Left ventricle myocardium inferior (tissue), 1 donor: ENCODE measurements at places on chromosomes 5 and 9. TPM values are rescaled to one million over a fixed set of nuclear protein-coding genes. Genes with fewer than 3 reads are reported as not detected.

GRCh38 chr5:2761921-2762488 is 10.5 kb upstream of the IRX2 start:
- H3K27ac ChIP-seq: no peak overlapping the region
- no peak overlapping the region for H3K4me3 ChIP-seq
- H3K27me3 ChIP-seq: peaks cover 100% of the 10 kb centered on the region
- H3K4me1 ChIP-seq: peaks cover 3% of the 10 kb centered on the region
- H3K36me3 ChIP-seq: no peaks in the 10 kb centered on the region

- no peaks in the 10 kb centered on the region for H3K4me1 ChIP-seq
- H3K27ac ChIP-seq: no peak overlapping the region
- no peak for DNase-seq
- H3K36me3 ChIP-seq: no peaks in the 10 kb centered on the region
- no peak overlapping the region for H3K4me3 ChIP-seq
These were observed 6.9 kb downstream of the KCTD16 start for GRCh38 chr5:144177548-144177947.

GRCh38 chr5:7539571-7539970 is 143.6 kb downstream of the ADCY2 start:
- H3K27ac ChIP-seq: no peak overlapping the region
- DNase-seq: no peak
- no peaks in the 10 kb centered on the region for H3K27me3 ChIP-seq

DNA sequence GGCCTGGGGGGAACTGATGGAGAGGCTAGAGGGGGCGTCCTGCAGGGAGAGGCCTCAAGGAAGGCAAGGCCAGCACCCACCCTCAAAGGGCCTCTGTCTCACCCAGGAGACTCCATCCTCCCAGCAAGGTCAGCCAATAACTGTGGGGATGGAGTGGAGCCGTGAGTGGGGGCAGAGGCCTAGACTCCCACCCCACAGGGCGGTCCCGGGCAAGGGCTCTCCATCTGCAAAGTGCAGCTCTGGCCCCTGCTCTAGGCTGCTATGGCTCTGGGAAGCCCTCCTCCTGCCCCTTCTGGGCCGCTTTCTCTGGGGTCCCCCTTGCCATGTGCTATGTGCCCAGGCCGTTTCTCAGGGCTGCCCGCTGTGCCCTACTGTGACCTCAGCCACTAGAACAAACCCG is 14.0 kb downstream of the FPGS start:
- no peak overlapping the region for H3K4me3 ChIP-seq
- H3K27ac ChIP-seq: peak overlapping the region; percentile 44
- peaks cover 36% of the 10 kb centered on the region for H3K4me1 ChIP-seq
- no peak for DNase-seq

DNA sequence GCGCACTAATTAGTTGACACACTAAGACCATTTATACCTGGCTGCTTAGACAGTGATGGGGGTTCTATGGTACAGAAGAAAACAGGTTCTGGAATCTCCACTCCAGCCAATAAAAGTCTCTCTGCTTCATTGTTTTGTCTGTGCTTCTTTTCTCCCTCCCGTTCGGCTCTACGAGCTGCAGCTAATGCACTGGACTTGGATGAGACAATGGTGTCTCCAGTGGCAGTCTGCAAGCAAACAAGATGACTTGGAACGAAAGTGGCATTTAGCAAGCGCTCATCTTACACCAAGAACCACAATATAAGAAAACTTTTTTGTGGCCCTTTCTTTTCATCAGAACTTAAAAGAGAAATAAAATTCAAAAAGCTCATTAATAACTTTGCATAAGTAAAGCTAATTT is 30.2 kb downstream of the GFM2 start:
- no peak overlapping the region for H3K4me3 ChIP-seq
- H3K36me3 ChIP-seq: peaks cover 88% of the 10 kb centered on the region
- H3K27me3 ChIP-seq: no peaks in the 10 kb centered on the region
- DNase-seq: no peak

Gene ZNF300
- total RNA-seq: 1.1 TPM

Gene TNFSF15
- 0.11 TPM for total RNA-seq

GRCh38 chr5:103511554-103511885 is 51.1 kb downstream of the NUDT12 start:
- H3K27me3 ChIP-seq: no peaks in the 10 kb centered on the region
- H3K4me1 ChIP-seq: no peaks in the 10 kb centered on the region
- H3K36me3 ChIP-seq: no peaks in the 10 kb centered on the region

DNA sequence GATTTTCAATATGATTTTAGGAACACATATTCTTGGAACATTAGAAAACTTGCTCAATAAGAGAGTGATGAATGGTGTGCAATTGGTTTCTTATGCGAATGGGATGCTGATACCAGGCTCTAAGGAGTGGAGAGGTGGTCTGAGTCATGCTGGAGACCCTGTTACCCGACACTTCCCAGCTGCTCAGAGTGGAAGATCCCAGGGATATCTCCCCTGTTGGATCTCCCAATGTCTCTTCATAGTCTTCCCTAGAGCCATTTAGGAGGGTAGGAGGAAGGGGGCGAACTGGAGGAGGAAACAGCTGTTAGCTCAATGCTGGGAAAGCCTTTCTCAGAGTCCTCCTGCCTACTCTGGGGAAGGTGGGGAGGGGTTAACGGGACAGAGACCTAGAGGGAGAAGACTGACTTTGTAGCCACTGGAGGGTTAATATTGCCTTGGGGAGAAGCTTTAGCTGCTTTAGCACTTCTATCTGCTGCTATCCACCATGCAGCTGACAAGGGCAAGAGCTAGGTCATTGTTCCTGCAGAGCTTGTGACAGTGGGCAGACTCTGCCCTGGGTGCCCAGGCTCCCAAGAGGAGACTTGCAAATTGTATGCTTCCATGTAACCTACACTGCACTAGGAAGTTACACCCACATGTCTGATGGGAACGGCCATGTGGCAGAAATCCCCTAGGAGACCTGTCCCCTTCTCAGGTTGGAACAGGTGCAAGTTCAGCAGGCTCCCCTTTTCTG is 301.0 kb downstream of the GADD45G start:
- H3K27me3 ChIP-seq: no peaks in the 10 kb centered on the region
- no peak overlapping the region for H3K27ac ChIP-seq
- H3K4me3 ChIP-seq: no peak overlapping the region
- no peak for DNase-seq

GRCh38 chr9:119802133-119802532 is 432.9 kb upstream of the BRINP1 start:
- no peaks in the 10 kb centered on the region for H3K36me3 ChIP-seq
- no peaks in the 10 kb centered on the region for H3K27me3 ChIP-seq
- peak overlapping the region; percentile 12 for H3K4me3 ChIP-seq

DNA sequence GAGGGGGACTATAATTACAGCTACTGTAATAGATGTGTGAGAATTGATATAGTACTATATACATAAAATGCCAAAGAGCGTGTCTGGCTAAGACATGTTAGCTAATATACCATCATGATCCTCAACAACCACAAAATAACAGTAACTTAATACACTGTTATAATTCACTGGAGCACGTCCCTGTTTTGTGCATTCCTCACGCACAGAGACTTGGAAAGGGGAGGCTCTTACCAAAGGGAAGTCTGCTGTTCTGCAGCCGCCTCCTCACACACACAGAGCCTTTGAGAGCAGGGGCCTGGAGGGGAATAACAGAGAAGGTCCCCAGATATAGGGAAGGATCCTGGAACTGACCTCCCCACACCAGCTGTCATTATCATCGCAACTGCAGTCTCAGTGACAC is 97.3 kb downstream of the ANKRD18A start:
- no peaks in the 10 kb centered on the region for H3K36me3 ChIP-seq
- no peaks in the 10 kb centered on the region for H3K4me1 ChIP-seq
- no peak overlapping the region for H3K27ac ChIP-seq
- H3K4me3 ChIP-seq: no peak overlapping the region
- DNase-seq: no peak

- no peak overlapping the region for H3K4me3 ChIP-seq
- peaks cover 39% of the 10 kb centered on the region for H3K36me3 ChIP-seq
- H3K27me3 ChIP-seq: no peaks in the 10 kb centered on the region
These were observed 45.6 kb upstream of the SLC25A51 start for GRCh38 chr9:37949576-37949975.

Gene PCDHB8
- 2.1 TPM for total RNA-seq

- no peak overlapping the region for H3K4me3 ChIP-seq
- no peak for DNase-seq
- no peak overlapping the region for H3K27ac ChIP-seq
- H3K4me1 ChIP-seq: no peaks in the 10 kb centered on the region
- H3K27me3 ChIP-seq: no peaks in the 10 kb centered on the region
- H3K36me3 ChIP-seq: no peaks in the 10 kb centered on the region
These were observed 28.6 kb upstream of the CEP78 start for GRCh38 chr9:78207319-78207718.

Gene CDC25C
- not detected for total RNA-seq

GRCh38 chr9:137044502-137045177 is 1.3 kb downstream of the NPDC1 start:
- peak overlapping the region; percentile 80 for H3K4me3 ChIP-seq
- no peak for DNase-seq
- peaks cover 24% of the 10 kb centered on the region for H3K36me3 ChIP-seq
- peaks cover 69% of the 10 kb centered on the region for H3K4me1 ChIP-seq

DNA sequence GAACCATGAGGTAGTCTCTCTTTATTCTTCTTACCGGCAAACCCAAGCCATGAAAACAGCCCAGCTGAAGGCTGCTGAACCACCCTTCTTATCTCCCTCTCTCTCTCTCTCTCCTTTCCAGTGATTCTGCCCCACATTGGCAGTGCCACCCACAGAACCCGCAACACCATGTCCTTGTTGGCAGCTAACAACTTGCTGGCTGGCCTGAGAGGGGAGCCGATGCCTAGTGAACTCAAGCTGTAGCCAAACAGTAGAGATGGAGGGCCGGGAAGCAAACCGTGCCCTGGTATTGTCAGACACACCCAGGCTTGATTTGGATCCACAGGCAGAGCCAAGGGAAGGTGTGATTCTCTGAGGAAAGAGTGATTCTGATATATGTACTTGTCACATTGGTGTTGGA is 14.0 kb downstream of the GRHPR start:
- DNase-seq: no peak
- H3K4me1 ChIP-seq: peaks cover 65% of the 10 kb centered on the region
- H3K4me3 ChIP-seq: no peak overlapping the region
- H3K27ac ChIP-seq: peak overlapping the region; percentile 38
- no peaks in the 10 kb centered on the region for H3K27me3 ChIP-seq

GRCh38 chr5:123937230-123937629 is 425.3 kb downstream of the CSNK1G3 start:
- H3K27me3 ChIP-seq: no peaks in the 10 kb centered on the region
- no peaks in the 10 kb centered on the region for H3K4me1 ChIP-seq
- DNase-seq: no peak
- H3K27ac ChIP-seq: no peak overlapping the region
- no peaks in the 10 kb centered on the region for H3K36me3 ChIP-seq
- no peak overlapping the region for H3K4me3 ChIP-seq

- H3K27ac ChIP-seq: peak overlapping the region; percentile 84
- peaks cover 17% of the 10 kb centered on the region for H3K4me1 ChIP-seq
- DNase-seq: no peak
- H3K4me3 ChIP-seq: no peak overlapping the region
- no peaks in the 10 kb centered on the region for H3K27me3 ChIP-seq
These were observed 59.4 kb upstream of the C5orf46 start for GRCh38 chr5:147965715-147966114.

- no peaks in the 10 kb centered on the region for H3K36me3 ChIP-seq
- H3K4me1 ChIP-seq: no peaks in the 10 kb centered on the region
- DNase-seq: no peak
- H3K27me3 ChIP-seq: no peaks in the 10 kb centered on the region
- no peak overlapping the region for H3K27ac ChIP-seq
- H3K4me3 ChIP-seq: no peak overlapping the region
These were observed 115.3 kb downstream of the NREP start for GRCh38 chr5:111641533-111642233.

- no peaks in the 10 kb centered on the region for H3K27me3 ChIP-seq
- H3K4me3 ChIP-seq: no peak overlapping the region
- H3K27ac ChIP-seq: no peak overlapping the region
- no peaks in the 10 kb centered on the region for H3K36me3 ChIP-seq
These were observed 1471.1 kb upstream of the ACO1 start for GRCh38 chr9:30913331-30913730.

- H3K27ac ChIP-seq: no peak overlapping the region
- H3K4me1 ChIP-seq: peaks cover 67% of the 10 kb centered on the region
- no peak for DNase-seq
These were observed 2.1 kb downstream of the GTF3C4 start for GRCh38 chr9:132672413-132672690.

DNA sequence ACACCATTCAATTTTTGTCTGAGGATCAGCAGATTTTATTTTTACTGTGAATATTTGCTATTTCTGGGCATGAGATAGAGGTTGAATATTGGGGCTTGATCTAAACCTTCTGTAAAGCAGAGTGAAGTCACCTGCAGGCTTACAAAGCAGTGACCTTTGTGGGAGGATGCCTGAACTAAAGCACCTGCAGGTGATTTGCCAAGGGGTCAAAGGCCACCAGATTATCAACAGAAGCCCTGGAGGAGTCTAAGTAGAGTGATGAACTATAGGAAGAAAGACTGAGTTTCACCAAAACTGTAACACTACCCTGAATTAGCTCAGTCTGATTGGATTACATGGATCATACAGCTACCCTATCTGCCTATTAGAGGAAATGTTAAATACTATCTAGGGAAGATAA is 144.3 kb upstream of the PRLR start:
- H3K27me3 ChIP-seq: no peaks in the 10 kb centered on the region
- H3K4me1 ChIP-seq: no peaks in the 10 kb centered on the region
- no peaks in the 10 kb centered on the region for H3K36me3 ChIP-seq
- no peak overlapping the region for H3K27ac ChIP-seq
- no peak overlapping the region for H3K4me3 ChIP-seq
- no peak for DNase-seq

DNA sequence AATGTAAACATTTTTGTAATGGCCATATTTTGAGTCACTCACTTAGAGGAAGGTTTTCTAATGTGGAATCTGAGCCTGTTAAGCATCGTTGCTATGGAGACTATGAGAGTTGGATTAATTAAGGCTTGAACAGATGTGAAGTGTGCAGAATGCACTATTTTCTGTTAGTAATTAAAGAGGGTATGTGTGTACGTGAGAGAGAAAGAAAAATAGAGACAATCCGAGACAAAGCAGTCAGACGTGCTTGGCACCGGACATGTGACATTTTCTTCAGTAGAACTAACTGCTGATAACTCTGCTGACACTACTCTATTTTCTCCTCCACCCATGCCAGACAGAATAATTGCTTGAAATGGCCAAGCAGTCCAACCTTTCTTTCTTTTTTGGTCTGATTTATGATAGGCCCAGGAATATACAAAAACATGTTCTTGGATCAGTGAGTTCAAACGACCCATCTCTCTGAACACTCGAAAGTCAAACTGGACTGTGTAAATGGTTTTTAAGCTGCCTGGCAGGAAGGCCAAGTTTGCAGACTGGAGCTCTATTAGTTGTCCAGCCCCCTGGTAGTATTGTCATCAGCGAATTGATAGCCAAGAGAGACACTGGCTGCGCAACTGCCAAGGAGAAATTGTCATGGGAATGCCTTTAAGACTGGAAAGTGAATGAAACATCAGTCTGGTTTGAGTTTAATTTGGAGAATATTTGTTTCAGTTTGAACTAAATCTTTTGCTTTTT is 322.1 kb downstream of the ARHGEF28 start:
- no peak overlapping the region for H3K4me3 ChIP-seq
- DNase-seq: no peak
- no peaks in the 10 kb centered on the region for H3K27me3 ChIP-seq
- H3K4me1 ChIP-seq: peaks cover 13% of the 10 kb centered on the region
- no peak overlapping the region for H3K27ac ChIP-seq

Gene IL9
- not detected for total RNA-seq
